ENCODE measurements at places on chromosomes 7 and 10.
A peak's percentile ranks its signal among the peaks of the same experiment; 100 is the strongest.

DNA sequence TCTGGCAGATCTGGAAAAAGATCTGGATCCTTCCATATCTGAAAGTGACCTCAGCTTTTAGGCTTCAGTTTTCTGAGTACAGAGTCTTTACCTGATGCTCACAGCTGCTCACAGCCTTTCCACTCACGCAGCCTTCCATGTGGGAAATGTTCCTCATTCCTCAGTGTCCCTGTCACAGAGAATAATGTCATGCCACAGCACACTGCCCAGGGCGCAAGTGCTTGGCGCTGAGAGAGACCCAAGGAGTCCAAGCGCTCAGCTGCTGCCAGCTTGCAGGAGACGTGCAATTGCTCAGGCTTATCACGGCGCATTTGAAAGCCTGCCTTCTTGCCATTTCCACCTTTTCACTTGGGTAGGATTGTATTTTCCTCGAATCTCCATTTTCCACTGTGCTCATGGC, 271.9 kb upstream of the MKI67 start:
- no peak for DNase-seq

GRCh38 chr10:102628451-102628911, 15.8 kb upstream of the TRIM8 start:
- DNase-seq = peak; percentile 35

GRCh38 chr7:111992601-111993000, 213.6 kb downstream of the DOCK4 start:
- DNase-seq = peak; percentile 16

GRCh38 chr10:132460691-132461090, 63.7 kb downstream of the PWWP2B start:
- DNase-seq = no peak

DNA sequence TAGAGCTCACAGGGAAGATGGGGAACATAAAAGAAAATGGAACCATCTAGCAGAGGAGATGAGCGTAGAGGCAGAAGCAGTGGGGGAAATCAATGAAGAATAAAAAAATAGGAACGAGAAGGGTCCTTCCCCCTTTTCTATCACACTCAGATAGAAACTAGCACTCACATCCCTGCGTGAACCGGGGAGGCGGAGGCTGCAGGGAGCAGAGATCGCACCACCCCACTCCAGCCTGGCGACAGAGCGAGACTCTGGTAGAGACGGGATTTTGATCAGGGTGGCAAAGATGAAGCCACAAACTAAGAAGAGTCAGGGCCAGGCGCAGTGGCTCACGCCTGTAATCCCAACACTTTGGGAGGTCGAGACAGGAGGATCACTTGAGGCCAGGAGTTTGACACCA, 64.7 kb upstream of the ECHDC3 start:
- no peak for DNase-seq

- DNase-seq = no peak
Observed at GRCh38 chr7:112362731-112363131, 87.5 kb upstream of the IFRD1 start.

DNA sequence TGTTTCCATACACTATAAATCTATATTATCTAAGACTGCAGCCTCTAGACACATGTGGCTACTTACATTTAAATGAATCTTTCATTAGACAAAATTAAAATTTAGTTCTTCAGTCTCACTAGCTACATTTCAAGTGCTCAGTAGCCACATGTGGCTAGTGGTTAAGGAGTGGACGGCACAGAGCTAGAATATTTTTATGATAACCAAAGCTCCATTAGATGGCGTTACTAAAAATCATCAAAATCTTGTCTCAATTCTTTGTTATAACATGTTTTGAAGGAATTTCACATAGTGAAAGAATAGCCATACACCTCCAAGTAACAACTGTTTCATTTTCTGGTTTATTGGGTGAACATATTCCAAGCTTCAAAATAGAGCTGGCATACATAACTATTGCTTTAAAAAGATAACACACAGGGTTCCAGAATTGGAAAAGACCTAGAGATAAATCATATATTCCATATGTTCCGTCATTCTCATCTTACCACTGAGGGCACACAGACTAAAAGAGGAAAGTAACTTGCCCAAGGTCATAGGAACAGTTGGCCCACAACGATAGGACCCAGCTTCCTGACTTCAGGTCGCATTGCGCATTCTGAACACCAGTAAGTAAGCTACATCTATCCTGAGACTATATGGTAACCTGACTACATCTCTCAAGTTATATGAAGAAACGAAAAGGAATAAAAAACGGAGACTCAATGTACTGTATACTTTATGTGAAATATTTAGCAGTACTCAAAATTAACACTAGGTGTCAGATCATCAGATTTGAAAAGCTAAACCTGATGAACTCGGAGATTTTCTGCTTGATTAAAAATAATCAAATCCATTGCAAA, 66.6 kb downstream of the CAV1 start:
- peak; percentile 77 for DNase-seq

GRCh38 chr10:442209-442608, 247.3 kb downstream of the DIP2C start:
- no peak for DNase-seq

- DNase-seq = peak; percentile 25
Observed at GRCh38 chr7:82672078-82672477, 228.5 kb upstream of the CACNA2D1 start.

- DNase-seq = no peak
Observed at GRCh38 chr10:10930979-10931743, 86.5 kb upstream of the CELF2 start.

- no peak for DNase-seq
Observed at GRCh38 chr10:78747401-78748234, 321.1 kb upstream of the ZMIZ1 start.

GRCh38 chr7:66355756-66356155, 150.6 kb downstream of the TPST1 start:
- no peak for DNase-seq

GRCh38 chr7:134248196-134248595, 68.5 kb downstream of the SLC35B4 start:
- no peak for DNase-seq

DNA sequence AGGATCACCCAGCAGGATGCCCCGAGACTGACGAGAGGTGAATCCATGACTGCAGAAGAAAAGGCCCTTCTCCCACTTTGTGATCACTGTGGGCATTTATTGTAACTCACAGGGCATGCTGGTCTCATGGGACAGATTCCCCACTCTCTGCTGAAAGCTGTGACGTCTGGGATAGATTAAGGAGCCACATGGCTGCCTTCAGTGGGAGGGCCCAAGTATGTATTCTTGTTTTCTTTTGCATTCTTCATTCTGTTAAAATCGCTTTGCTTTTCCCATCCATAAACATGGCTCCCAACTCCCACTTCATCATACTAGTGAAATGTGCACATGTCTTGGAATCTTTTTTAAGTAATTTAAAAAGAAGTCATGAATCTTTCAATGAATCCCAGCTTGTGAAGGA, 67.2 kb downstream of the FAM107B start:
- DNase-seq = peak; percentile 64

All from adipocyte (in vitro differentiated cells).